ENCODE measurements at places on chromosomes 12 and 14.

DNA sequence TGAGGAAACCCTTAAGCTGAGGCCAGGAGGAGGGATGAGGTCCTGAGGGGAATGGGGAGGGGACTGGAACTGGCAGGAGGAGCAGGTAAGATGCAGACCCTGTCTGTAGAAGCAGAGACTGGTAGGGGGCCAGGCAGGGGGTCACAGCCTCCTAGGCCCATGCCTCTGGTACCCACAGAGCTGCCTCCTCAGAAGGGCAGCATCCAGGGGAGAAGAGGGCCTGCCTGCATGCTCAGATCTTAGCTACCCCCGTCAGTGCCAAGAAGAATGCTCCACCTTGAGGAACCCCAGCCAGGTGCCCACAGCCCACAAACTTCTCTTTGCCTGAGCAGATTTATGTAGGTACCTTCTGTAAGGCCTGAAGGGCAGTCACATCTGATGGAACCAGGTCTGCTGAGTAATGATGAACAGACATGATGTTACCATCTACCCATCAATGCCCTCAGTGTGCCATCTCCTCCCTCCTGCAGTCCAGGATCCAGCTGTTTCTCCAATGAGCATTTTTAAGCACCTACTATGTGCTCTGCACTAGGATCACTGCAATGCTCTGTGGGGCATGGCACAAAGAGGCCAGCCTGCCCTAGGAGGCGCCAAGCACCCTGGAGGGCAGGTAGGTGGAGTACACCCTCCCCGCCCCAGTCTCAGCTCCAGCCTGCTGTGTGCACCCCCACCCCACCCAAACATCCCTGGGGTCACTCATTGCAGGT, 24.8 kb upstream of the ZFP36L1 start:
- no peak for DNase-seq

GRCh38 chr12:57759360-57759980, 4.6 kb downstream of the MARCHF9 start:
- no peak for DNase-seq

DNA sequence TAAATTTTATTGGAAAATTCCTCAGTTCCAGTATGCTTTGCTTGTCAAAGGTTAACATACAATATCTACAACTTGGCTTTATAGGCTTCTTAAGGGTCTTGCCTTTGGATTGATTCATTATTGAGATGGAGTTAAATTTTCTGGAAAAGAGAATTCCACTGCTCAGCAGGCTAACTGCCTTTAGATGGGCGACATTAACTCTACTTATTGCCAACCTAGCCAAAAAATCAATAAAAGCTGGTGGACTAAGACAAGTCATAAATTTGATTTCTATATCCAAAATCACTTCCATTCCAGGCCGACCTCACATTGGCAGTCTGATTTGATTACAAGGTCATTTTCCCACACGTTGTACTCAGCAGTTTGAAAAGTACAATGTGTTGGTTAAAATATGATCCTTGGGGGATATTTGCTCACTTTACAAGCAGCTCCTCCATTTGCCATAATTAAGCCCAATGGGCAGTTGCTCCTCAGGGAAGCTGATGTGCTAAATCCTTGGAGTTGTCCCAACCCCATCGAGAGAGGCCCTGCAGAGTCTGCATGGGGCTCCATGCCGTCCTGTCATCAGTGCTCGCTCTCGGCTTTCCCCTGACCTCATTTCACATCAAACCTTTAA, 36.1 kb upstream of the CRY1 start:
- no peak for DNase-seq

GRCh38 chr14:76861574-76862255, 35.5 kb downstream of the LRRC74A start:
- no peak for DNase-seq

DNA sequence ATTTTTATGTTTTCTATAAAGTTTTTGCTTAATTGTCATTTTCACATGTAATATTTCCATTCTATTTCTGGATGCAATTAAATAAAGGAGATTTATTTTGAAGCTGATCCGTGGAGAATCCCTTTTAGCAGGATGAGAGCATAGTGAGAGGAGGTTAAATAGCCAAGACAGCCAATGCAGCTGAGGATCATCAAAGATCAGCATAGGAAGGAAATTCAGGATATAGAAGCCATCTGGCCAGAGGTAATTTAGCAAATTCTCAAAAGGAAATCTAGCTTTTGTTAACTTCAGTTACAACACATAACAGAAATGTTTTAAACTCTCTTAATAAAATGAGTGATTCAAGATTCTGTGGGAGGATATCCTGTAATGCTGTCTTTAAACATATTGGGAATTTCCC, 122.8 kb upstream of the PDE3A start:
- DNase-seq: no peak

All from amygdala (tissue), 56 donors.